ENCODE measurements at places on chromosomes 16 and 17.
A peak's percentile ranks its signal among the peaks of the same experiment; 100 is the strongest.

GRCh38 chr17:75181608-75182318, 996 bp downstream of the SUMO2 start:
- DNase-seq: peak; percentile 6

DNA sequence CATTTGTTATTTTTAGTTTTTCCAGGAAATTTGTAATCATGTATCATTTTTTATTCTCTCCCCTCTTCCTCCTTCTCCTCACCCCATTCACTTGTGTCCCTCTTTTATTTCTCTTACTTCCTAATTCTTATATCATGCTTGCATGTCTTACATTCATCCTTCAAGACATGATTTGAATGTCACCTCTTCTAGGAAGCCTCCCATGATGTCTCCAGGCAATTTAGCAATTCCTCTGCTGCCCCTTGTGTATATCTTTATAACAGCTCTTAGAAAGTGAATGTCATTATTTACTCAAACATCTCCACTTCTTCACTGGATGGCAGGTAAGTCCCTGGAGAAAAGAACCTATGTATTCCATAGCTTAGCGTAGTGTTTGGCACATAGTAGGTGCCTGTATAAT, 7.8 kb downstream of the HNF1B start:
- no peak for DNase-seq

- no peak for DNase-seq
These were observed 170.3 kb downstream of the MAF start for GRCh38 chr16:79430191-79430678.

DNA sequence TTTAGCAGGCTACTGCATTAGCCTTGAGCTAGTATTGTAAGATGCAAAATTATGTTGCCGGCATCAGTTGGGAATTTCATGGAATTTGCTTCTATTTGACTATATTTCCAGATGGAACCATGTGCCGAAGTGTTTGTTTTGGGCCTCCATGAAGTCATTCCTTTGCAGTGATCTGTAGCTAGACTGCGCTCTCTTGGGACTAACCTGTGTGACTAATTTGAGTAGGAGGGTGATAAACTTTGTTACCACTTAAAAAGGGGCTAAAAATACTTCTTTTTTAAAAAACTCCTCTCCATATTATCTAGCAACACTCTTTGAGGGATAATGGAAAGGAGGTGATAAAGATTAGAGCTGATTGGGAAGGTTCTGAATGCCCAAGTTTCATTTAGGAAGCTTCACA, 166.8 kb upstream of the TBX2 start:
- no peak for DNase-seq

- DNase-seq: peak; percentile 15
These were observed at the start of gene MEOX1 for GRCh38 chr17:43661699-43662412. TSS of gene MEOX1 (minus strand) at chr17:43661922. CDS start at chr17:43661534, 388 bp downstream.

DNA sequence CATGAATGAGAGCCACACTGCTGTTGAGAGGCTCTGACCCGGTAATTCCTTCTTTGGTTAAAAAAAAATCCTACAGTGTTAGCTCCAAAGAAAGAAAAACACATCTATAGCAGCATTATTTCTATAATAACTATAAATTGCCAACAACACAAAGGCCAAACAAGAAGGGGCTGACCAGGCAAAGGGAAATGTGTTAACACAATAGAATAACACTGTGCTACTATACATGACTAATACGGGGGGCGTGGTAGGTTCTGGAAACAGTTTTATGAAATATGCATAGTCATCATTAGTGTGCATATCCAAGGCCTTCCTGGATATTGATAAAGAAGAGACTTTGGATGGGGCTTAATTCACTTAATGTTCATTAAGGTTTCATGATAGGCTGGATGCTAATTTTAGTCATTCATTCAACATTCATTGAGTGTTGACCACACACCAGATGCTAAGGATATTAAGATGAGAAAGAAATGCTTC, 50.0 kb upstream of the CCL1 start:
- DNase-seq: no peak

DNA sequence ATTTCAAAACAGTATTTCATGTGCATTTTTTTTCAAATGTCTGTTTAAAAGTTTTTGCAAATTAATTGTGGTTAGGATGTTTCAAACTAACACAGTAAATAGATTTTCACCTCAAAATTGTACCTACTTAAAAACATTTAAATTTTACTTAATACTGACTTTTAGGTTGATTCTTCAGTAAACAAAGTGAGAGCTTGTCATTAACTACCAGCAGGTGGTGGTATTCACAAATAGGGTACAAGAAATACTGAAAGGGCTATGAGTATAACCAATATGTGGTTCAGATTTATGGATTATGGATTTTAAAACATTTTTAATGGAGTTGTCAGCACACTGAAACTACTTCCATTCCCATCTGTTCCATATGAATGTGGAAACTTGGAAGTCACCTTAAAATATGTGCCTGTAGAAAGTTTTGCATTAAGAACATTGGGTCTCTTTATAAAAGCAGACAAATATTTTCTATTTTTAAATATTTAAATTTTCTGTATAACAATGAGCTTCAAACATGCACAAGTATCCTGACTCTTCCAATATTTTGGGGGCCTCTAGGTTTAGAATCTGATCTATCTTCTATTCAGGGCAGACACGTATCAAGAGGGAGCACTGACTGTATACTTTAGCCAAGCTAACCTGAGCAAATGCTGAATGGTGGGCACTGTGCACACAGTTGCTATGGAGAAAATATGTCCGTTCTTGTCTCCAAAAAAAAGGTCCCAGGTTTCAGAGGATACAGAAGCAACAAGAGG, 155.6 kb downstream of the SNX11 start:
- no peak for DNase-seq

DNA sequence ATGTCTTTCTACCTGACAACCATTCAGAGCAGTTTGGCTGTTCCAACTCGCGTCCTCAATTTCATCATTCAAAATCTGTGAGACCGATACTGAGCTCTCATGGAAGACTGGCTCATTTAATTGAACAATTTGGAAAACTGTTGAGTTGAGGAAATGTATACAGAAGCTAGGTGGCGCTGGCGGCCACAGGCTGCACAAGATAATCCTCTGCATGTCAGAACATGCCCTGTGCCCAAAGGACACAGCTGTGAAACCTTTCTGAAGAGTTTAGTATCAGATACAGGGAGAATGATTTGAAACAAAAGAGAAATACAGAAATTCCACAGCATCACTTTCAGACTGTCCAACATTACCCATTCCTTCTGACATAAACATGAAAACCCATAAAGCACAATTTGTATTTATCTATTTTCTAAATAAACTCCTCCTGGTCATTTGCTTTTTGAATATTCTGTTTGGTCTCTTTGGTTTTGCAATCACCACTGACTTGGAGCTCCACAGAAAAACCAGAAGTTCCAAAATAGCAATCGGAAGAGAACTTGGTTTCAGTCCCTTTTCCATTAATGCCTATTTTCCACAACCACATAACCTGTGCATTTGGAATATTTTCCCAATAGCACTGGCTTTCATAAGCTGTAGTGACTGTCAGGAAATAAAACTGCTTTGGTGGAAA, 192.8 kb downstream of the MAP2K6 start:
- peak; percentile 88 for DNase-seq

GRCh38 chr17:51674579-51675255, 414.4 kb downstream of the UTP18 start:
- no peak for DNase-seq
